Astrocyte (in vitro differentiated cells and primary cell): ENCODE measurements at places on chromosomes 3 and 15. TPM values are rescaled to one million over a fixed set of nuclear protein-coding genes. Genes with fewer than 3 reads are reported as not detected.

ITGA11 gene
- 193 and 369 TPM in 2 replicates for total RNA-seq

GRCh38 chr3:24829011-24829581, 334.4 kb upstream of the THRB start:
- DNase-seq = no peak

DNA sequence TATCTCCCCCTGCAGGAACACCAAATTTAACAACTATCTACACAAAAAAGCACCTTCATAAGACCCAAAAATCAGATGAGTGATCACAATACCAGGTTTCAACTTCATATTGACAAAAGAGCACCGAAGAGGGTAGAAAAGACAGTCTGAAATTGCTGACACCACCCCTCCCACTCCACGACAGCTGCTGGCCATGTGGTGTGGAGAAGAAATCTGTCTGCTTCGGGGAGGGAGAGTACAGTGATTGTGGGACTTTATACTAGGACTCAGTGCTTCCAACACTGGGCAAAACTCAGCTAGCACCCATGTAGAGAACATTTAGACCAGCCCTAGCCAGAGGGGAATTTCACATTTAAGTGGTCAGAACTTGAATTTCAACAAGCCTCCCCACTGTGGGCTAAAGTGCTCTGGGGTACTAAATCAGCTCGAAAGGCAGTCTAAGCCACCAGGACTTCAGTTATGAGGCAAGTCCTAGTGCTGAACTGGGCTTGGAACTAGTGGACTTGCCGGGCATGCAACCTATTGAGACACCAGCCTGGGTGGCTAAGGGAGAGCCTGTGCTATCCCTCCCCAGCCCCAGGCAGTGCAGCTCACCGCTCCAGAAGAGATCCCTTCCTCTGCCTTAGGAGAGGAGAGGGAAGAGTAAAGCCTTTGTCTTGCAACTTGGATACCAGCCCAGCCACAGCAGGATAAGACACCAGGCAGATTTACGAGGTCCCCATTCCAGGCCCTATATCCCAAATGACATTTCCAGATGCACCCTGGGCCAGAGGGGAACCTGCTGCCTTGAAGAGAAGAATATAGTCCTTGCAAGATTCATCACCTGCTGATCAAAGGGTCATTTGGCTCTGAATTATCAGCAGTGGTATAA, 44.6 kb upstream of the POU1F1 start:
- DNase-seq = no peak

DNA sequence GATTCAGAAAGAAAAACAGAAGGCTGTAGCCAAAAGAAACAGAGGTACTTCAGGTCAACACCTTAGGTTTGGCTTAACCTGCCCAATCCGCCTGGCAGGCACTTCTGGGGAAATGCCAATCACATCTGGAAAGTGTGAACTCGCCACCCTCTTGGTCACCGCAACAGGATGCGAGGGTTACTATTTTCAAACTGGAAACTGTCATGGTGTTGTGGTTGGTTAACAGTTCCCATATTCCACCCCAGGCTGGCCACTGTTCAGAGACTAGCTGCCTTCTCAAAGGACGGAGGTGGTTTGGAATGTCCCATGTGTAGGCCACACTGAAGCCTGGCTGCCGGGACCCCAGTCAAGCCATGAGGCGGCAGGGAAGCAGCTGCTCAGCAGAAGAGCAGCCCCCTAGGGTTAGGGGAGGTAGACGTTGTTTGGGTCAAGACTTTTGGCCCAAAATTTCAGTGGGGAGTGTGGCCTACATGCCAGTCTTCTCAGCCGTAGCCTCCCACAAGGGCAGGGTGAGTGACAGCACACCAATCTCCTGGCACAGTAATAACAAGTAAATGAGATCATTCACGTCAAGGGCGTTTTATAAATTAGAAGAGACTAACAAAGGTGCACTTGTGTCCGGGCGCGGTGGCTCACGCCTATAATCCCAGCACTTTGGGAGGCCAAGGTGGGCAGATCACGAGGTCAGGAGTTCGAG, 54.6 kb downstream of the UMPS start:
- DNase-seq = peak; percentile 76

SPINK8 gene
- not detected in 2 replicates for total RNA-seq

MRPL47 gene
- total RNA-seq = 45.9 and 47.1 TPM in 2 replicates

DNA sequence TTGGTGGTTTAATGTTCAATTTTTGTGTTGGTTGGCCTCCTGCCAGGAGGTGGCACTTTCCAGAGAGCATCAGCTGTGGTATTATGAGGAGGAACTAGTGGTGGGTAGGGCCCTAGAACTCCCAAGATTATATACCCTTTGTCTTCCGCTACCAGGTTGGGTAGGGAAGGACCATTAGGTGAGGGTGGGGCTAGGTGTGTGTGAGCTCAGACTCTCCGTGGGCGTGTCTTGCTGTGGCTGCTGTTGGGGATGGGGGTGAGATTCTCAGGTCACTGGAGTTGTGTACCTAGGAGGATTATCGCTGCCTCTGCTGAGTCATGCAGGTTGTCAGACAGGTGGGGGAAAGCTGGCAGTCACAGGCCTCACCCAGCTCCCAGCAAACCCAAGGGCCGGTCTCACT, 187.1 kb downstream of the DPH6 start:
- DNase-seq = no peak
